ENCODE measurements at places on chromosomes 13 and 19.

DNA sequence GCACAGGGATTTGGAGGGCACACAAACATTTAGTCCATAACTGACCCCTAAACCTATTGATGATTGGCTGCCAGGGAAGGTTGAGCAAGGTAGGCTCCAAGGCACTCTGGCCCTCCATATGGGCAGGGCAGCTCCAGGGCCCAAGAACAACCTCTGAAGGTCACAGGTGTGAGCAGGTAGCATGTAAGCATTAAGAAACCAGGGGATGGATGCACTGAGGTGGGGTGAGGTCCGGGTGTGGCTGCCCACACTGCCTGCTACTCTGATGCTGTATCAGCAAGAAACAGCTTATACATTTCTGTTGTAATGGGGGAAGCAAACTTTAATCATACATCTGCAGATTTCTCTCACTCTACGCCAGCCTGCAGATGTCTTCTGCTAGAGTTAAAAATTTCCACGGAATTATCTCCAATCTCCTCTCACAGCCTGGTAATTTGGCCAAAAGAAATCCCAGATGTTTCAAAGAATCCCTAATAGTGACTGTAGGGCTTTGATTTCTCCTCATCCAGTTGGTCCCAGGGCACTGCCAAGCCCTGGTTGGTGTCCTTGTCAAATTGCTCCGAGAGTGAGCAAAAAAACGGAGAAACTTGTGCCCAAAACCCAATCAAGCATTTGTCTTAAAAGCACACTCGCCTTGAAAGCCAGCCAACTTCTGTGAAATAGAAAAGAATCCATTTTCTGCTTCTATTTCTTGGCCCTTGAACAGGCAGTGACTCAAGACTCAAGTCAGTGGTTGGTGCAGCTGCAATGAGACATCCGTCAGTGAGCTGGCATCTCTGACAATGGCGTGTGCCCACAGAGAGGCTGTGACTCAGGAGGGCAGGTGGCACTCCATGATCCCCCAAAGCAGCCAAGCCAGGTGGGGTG lies 72.5 kb upstream of the MRI1 start:
- DNase-seq: no peak

- DNase-seq: no peak
These were observed 233.6 kb downstream of the KLF12 start for GRCh38 chr13:73900591-73900990.

GRCh38 chr19:1747285-1748114 lies 5.8 kb upstream of the ONECUT3 start:
- no peak for DNase-seq

DNA sequence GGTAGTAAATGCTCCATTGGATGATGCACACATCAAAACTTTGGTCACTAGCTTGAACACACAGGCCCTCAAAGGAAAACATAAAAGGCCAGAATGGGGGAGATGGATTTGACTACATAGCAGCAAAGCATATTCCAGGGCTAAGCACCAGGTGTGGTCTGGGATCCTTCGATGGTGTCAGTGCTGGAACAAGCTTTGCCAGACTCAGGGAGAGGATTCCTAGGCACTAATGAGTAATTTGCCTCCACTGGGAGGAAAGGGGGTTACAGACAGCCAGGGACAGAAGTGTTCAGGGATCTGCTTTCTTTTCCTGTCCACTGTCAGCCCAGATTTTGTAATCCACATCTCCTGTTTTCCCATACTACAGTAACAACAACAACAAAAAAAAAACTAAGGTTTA lies 157.2 kb upstream of the OBI1 start:
- DNase-seq: no peak

DNA sequence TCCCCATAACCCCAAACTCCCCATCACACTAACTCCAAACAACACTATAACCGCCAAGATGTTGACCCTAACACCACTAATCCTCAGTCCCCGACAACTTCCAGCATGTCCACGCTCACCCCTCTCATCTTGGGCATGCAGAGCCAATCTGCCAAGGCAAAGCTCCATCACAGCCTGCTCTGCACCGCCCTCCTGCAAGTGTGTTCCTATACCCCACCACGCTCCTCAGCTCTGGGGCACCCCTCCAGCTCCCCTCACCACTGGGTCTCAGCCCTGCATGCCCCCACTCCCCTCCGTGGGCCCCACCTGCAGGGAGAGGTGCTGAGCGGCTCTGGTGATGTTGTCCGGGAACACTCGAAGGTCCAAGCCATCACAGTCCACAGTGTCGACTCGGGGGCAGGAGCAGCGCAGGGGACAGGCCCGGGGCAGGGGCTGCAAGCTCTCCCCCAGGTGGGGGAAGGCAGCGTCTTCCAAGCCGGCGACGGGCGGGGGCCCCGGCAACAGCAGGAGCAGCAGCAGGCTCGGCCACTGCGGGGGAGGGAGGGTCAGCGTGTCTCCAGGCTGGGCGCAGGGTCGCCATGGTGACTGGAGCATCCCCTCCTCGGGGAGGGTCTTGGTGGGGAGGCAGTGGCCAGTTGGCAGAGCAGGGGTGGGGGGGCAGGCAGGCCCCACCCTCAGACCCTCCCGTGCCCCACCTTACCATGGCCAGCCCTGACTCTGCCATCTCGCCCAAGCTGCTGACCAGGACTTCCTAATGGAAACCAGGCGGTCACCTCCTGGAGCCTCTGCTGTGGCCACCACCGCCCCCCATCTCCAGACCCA lies 527 bp downstream of the PODNL1 start:
- no peak for DNase-seq

GRCh38 chr19:51644636-51645271 lies 1.9 kb downstream of the SIGLEC14 start:
- DNase-seq: no peak

- DNase-seq: no peak
These were observed 113.3 kb upstream of the SPRY2 start for GRCh38 chr13:80454245-80454644.

- no peak for DNase-seq
These were observed 11.7 kb downstream of the CEACAM4 start for GRCh38 chr19:41615207-41615606.

DNA sequence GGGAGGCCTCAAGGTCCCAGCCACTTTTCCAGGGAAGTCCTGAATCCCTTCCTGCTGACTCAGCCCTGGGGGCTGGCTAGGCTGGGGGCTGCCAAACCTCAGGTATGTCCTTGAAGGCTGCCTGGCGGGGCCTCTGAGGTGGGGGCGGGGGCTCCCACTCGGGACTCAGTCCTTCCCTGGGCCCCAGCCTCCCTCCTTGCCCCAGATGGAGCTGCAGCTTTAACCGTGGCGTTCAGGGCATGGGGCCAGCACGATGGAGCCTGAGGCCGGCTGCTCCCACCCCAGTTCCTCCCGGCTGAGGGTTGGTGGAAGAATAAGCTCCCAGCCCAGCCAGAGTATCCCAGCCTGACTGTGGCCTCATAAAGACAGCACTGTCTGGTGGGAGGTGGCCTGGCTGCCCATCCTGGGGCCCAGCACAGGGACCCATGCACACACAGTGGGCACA lies 12.4 kb downstream of the CILP2 start:
- DNase-seq: no peak

GRCh38 chr19:18648973-18649315 lies 12.1 kb downstream of the KLHL26 start:
- DNase-seq: no peak

- peak; percentile 92 for DNase-seq
These were observed 45.6 kb upstream of the MRI1 start for GRCh38 chr19:13718733-13719132.

DNA sequence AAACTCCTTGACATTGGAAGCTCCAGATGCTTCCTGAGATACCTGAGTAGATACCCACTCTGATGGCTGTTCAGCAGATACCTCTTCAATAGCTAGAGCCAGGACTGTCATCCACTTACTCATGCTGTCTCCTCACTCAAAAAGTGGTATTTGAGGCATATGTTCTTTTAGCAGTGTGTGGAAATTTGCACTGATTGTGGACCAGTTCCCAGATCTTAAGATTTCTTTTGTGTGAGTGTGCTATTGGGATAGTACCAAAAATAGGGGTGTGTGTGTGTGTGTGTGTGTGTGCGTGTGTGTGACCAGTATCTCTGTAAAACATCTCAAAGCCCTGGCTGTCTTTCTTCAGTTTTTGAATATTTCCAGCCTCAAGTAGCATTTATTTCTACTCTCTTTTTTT lies 108.3 kb downstream of the SLITRK5 start:
- no peak for DNase-seq

DNA sequence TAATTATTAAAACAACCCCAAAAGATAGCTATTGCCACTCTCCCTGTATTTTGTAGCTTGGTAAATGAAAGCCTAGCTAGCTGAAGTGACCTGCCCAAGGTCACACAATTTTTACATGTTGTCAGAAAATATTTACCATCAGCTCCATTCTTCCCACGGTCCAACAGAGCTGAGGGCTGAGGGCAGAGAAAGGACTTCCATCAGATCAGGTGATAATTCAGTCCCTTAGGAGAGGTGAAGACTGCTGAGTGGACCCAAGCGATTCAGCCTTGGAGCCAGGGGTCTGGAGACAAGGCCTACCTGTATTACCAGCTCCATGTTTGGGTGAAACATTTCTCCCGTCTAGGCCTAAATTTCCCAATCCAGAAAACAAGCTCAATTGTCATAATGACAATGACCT lies 149.5 kb upstream of the TSHZ3 start:
- DNase-seq: no peak

DNA sequence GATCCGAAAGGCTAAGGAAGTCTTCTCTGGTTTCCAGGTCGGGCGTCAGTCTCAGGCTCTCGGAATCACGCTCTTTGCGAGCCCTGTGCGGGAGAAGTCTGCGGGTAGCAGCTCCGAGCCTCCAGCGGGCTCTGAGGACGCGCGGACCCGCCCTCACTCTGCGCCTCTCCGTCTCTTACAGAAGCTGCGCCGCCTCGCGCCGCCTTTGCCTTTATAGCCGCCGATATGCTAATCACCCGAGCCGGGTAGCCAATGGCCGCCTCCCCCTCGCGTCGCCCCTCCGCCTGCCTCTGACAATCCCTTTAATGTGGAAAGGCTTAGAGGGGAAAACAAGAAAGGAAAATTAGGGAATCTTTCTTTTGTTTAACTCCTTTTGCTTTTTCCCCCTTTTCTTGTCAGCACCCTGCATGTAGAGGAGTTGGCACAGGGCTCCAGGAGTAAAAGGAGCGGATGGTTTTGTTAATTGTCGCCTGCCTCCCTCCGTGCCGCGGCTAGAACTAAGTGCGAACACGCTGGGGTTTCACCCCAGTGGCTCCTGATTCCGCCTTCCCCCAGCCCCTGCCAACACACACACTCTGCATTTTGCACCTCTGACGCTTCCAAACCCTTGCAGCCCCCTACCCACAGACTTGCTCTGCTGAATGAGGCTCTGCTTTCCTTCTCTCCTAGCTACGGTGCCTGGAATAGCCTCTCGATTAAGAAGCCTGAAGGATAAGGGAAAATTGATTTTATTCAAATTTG lies at the start of gene PCDH8:
TSS of gene PCDH8 (minus strand) at position 186 of the 741 bp plus-strand sequence. CDS start 204 bp downstream, outside the sequence.
- DNase-seq: no peak

GRCh38 chr19:30388819-30389218 lies 16.6 kb downstream of the ZNF536 start:
- no peak for DNase-seq

DNA sequence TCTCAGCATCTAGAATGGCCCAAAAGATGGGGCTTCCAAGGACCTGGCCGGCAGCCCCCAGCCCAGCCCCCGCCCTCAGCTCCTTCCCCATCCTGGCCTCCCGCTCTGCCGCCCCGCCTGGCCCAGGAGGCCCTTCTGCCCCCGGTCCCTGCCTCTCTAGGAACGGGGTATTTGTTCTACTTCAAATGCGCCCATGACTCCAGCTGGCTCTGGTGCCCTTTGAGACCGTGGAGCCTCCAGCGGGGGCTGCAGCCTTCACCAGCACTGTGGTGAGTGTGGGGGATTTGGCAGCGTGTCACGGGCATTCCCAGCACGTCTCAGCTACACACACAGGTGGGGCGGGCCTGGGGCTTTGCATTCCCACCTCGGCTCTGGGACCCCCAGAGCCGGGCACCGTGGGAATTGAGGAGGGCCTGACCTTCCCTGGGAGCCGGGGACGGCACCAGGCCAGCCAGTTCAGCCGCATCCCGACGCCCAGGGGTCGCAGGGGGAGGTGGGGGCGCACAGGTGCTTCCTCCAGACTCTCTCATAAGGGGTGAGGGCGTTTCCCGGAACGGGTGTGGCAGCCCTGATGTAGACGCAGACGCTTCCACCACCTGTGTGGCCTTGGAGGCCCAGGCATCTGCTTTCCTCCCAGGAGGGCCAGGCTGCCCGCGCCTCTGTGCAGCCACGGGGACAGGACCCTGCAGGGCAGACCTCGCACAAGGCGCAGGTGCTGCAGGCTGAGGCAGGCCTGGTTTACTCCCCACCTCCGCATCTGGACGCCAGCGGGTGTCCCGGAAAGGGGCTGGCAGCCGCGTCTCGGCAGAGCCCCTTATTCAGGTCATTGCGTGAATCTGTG lies 947 bp downstream of the ATP4B start:
- no peak for DNase-seq

DNA sequence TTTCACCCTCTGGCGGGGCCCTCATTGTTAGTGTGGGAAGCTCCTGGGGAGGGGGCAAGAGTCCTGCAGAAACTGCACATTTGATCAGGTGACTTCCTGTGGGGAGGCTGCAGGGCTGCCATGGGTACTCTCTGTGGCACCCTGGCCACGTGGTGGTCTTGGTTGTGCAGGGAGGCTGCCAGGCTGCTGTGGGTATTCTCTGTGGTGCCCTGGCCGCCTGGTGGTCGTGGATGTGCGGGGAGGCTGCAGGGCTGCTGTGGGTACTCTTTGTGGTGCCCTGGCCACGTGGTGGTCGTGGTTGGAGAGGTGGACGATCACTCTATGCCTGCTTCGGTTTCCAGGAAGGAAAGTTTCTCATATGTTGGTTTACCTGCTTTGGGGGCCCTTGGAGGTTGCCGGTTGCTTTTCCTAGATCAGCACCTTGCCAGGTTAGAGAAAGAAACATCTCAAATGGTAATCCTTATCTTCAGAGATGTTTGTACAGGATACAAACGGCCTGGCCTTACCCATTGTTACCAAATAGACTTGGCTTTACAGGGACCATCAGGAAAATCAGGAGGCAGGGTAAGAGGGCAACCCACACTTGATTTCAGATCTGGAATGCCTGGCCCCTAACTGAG lies 22.9 kb downstream of the TEX29 start:
- no peak for DNase-seq

DNA sequence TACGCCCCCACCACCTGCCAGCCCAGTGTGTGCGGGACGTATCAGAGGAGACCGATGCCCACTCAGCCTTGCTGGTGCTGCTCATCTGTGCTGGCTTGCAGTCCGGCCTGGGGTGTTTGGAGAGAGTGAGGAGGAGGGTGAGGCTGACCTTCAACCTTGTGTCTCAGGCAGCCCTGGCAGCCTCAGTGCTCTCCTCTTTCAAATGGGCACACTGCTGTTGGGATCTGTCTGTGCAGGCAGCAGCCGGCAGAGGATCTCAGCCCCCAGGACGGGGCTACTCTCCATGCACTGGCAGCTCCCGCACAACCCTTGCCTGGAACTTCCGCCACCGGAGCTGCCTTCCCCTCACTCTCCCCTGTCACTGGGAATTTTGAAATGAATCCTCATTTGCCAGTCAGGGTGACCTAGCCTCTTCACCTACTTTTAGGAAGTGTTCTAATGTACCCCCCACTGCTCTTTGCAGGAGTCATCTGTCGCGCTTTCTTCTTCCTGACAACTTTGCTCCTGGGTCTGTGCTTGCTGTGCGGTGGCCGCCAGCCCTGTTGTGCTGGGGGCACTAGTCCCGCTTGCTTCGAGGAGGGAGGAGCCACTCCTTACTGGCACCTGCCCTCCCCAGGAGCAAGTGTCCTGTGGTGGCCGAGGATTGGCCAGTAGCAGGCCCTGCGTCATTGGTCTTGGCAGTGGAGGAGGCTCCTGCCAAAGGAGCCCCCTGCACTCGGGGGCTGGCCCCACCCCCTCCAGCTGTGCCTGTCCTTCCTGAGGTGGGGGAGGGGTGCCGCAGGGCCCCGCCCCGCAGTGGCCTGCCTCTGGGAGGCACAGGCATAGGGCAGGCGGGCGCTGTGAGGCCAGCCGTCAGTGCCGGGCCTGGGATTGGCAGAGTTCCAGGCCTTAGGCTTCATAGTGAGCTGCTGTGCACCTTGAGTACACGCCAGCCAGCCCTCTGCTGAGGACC lies 53.4 kb downstream of the TSSK6 start:
- DNase-seq: peak; percentile 57

Data from NCI-H146 (cell line).